ENCODE measurements at places on chromosomes 11 and 22. TPM values are rescaled to one million over a fixed set of nuclear protein-coding genes. Genes with fewer than 3 reads are reported as not detected.
A peak's percentile ranks its signal among the peaks of the same experiment; 100 is the strongest.

The FGF19 gene
- total RNA-seq = 10.3 TPM

DNA sequence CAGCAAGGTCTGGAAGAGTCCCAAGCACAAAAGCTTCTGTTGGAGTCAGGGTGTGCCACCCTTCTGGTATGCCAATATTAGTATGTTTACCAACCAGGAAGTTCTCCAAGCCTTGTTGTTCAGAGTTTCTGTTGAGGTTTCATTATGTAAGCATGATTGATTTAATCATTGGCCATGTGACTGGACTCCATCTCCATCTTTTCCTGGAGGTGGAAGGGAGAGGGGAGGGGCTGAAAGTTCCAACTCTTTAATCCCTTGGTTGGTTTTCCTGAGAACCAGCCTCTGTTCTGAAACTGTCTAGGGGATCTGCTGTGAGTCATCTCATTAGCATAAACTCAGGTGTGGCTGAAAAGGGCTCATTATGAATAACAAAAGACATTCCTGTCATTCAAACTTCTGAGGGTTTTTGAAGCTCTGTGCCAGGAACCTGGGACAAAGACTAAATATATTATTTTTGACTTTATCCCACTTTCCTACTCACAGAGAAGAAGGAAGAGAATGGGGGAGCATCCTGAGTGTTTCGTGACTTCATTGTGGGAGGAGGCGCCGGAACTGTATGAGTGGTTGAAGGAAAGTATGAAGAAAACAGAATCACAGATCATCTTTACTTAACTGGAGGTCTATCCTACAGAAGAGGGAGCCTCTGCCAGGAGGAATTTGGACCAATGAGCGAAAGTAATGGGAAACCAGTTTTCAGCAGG lies 138.2 kb downstream of the NECTIN1 start:
- H3K27ac ChIP-seq = no peak overlapping the region
- DNase-seq = peak; percentile 7
- no peaks in the 10 kb centered on the region for H3K36me3 ChIP-seq
- peaks cover 30% of the 10 kb centered on the region for H3K4me1 ChIP-seq

The GVQW3 gene
- total RNA-seq = 0.16 TPM

The VPREB1 gene
- not detected for total RNA-seq

DNA sequence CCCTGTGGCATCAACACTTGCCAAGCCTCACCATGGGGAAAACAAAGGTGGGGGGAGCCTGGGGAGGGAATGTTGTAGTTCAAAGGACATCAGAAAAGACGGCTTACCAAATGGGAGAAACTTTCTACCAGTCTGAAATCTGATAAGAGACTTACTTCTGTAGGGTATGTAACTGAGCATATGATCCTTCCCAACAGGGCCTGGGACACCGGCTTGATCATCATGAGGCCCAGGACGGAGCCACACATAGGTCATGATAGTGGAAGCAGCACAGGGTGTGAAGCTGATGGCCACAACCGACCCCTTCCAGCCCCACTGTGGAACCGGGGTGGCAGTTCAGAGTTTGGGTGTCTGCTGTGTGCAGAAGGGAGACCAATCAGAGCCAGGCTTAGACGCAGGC lies 51.1 kb downstream of the MICAL3 start:
- H3K36me3 ChIP-seq = peaks cover 17% of the 10 kb centered on the region
- H3K4me1 ChIP-seq = peaks cover 40% of the 10 kb centered on the region
- DNase-seq = no peak
- H3K27ac ChIP-seq = no peak overlapping the region
- H3K4me3 ChIP-seq = no peak overlapping the region

DNA sequence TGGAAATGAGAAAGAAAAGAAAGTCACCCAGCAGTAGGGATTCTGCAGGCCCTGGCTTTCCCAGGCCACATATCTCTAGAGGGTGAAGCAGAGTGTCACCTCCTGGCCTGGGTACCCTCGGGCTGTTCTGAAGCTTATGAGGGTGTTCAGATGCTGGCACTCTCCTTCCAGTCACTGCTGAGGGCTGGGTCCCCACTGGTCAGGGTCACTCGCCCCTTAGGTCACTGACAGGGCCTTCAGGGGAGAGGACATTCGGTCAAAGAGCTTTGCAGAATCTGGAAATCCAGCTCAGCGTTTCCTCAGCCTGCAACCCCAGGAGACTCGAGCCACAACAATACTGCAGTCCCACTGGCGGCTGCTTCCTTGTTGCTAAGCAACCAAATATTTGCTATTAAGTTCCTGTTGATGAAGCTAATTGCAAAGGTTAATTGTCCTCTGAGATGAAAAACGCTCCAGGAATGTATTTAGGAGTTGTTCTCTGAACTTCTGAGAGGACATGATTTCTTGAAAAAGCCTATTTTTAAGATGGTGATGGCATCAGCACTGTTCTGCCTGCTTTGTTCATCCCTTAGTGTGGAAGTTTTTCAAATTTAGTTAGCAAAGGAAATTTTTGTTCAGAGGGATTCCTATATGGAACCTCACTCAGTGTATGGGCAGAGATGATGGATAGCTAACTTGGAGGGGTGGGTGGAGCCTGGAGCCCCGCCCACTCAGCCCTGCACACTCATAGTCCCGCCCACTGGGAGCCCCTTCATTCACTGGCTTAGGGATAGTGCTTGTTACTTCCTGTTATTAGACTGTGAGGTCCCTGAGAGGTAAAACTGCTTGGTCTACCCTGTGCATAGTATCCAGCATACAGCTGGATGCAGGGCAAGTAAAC lies 109.2 kb downstream of the CSNK2A3 start:
- H3K36me3 ChIP-seq = no peaks in the 10 kb centered on the region
- no peak overlapping the region for H3K4me3 ChIP-seq
- no peak for DNase-seq

- H3K36me3 ChIP-seq = no peaks in the 10 kb centered on the region
- no peak overlapping the region for H3K27ac ChIP-seq
- no peaks in the 10 kb centered on the region for H3K27me3 ChIP-seq
- no peaks in the 10 kb centered on the region for H3K4me1 ChIP-seq
Measured at GRCh38 chr11:111258046-111258445, 12.5 kb downstream of the POU2AF2 start.

The TCIRG1 gene
- total RNA-seq = 155 TPM

GRCh38 chr22:19689408-19689807 lies 24.9 kb upstream of the SEPTIN5 start:
- peaks cover 22% of the 10 kb centered on the region for H3K4me1 ChIP-seq
- H3K27me3 ChIP-seq = no peaks in the 10 kb centered on the region
- H3K27ac ChIP-seq = no peak overlapping the region
- DNase-seq = peak; percentile 33

DNA sequence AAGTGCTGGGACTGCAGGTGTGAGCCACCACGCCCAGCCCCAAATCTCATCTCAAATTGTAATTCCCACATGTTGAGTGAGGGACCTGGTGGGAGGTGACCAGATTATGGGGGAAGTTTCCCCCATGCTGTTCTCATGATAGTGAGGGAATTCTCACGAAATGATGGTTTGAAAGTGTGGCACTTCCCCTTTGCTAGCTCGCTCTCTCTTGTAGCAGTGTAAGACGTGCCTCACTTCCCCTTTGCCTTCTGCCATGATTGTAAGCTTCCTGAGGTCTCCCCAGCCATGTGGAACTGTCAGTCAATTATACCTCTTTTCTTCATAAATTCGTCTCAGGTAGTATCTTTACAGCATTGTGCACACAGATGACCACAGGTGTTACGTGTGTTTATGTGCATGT lies 357.8 kb downstream of the CADM1 start:
- DNase-seq = no peak
- H3K27ac ChIP-seq = no peak overlapping the region
- no peak overlapping the region for H3K4me3 ChIP-seq
- no peaks in the 10 kb centered on the region for H3K27me3 ChIP-seq
- H3K36me3 ChIP-seq = no peaks in the 10 kb centered on the region

DNA sequence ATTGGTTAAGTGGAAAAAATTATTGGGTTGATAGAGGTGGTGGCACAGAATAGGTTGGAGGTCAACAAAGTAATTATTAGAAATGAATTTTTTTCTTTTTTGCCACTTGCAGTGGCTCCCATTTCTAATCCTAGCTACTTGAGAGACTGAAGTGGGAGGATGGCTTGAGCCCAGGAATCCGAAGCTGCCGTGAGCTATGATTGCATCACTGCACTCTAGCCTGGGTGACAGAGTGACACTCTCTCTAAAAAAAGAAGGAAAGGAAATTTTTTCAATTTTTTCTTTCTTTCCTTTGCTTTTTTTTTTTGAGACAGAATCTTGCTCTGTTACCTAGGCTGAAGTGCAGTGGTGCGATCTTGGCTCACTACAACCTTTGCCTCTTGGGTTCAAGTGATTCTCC lies 2.2 kb upstream of the BCO2 start:
- no peaks in the 10 kb centered on the region for H3K4me1 ChIP-seq
- DNase-seq = no peak
- no peak overlapping the region for H3K4me3 ChIP-seq

The FAM76B gene
- total RNA-seq = 5.8 TPM

DNA sequence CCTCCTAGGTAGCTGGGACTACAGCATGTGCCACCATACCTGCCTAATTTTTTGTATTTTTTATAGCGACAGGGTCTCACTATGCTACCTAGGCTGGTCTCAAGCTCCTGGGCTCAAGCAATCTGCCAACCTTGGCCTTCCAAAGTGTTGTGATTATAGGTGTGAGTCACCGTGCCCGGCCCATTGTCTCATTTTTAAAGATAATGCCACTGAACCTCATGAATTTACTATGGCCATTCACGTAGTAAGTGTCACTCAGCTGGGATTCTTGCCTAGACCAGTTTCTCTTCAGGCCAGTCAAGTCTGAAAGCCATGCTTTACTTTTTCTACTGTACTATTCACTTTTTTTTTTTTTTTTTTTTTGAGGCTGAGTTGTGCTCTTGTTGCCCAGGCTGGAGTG lies 22.4 kb downstream of the DEPDC5 start:
- no peaks in the 10 kb centered on the region for H3K4me1 ChIP-seq
- H3K36me3 ChIP-seq = peaks cover 41% of the 10 kb centered on the region
- no peaks in the 10 kb centered on the region for H3K27me3 ChIP-seq
- DNase-seq = no peak

- H3K36me3 ChIP-seq = no peaks in the 10 kb centered on the region
- no peak overlapping the region for H3K4me3 ChIP-seq
- no peaks in the 10 kb centered on the region for H3K27me3 ChIP-seq
- H3K27ac ChIP-seq = no peak overlapping the region
Measured at GRCh38 chr11:122796128-122796717, 42.1 kb upstream of the CRTAM start.

The OR51D1 gene
- total RNA-seq = not detected

- no peaks in the 10 kb centered on the region for H3K27me3 ChIP-seq
- no peak overlapping the region for H3K27ac ChIP-seq
- no peak for DNase-seq
- no peaks in the 10 kb centered on the region for H3K36me3 ChIP-seq
Measured at GRCh38 chr11:22763166-22763565, 66.4 kb downstream of the SVIP start.

GRCh38 chr22:37559521-37559900 lies 769 bp upstream of the CDC42EP1 start:
- DNase-seq = no peak
- peak overlapping the region; percentile 99 for H3K27ac ChIP-seq
- peak overlapping the region; percentile 99 for H3K4me3 ChIP-seq

- H3K27ac ChIP-seq = peak overlapping the region; percentile 47
- no peak overlapping the region for H3K4me3 ChIP-seq
- H3K36me3 ChIP-seq = no peaks in the 10 kb centered on the region
- no peaks in the 10 kb centered on the region for H3K27me3 ChIP-seq
- peak; percentile 80 for DNase-seq
Measured at GRCh38 chr22:45246060-45246985, 5.6 kb upstream of the KIAA0930 start.

The ANO1 gene
- total RNA-seq = 0.72 TPM

The KRTAP5-11 gene
- not detected for total RNA-seq

DNA sequence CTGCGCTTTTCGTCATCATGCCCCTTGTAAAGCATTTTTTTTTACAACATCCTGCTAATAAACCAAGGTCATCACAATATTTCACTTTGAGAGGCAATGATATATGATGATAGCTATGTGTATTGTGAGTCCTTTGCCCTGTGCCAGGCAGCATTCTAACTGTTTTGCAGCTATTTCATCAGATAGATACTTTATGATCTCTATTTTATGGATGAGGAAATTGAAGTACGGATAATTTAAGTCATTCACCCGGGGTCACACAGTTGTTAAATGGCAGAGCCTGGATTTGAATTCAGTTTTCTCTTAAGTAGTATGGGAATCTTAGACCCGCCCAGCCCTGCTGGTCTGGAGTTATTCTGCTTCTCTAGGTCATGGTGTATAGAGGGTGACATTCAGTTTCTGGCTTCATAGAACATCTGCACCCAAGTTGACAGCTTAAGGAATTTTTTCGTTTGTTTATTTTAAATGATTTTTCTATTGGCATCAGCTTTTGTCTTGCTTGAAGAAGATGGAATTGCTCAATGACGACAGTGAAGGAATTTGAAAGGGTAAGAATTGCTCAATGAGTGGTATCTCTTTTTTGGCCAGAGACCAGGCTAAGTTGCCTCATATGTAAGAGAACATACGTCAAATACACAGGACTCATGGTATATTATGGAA lies 926 bp downstream of the PRR5L start:
- peak; percentile 10 for DNase-seq
- H3K4me1 ChIP-seq = peaks cover 10% of the 10 kb centered on the region
- H3K27me3 ChIP-seq = no peaks in the 10 kb centered on the region
- H3K27ac ChIP-seq = no peak overlapping the region

GRCh38 chr11:122850076-122850631 lies 11.9 kb downstream of the CRTAM start:
- no peaks in the 10 kb centered on the region for H3K36me3 ChIP-seq
- no peaks in the 10 kb centered on the region for H3K27me3 ChIP-seq
- H3K4me3 ChIP-seq = no peak overlapping the region
- peak overlapping the region; percentile 39 for H3K27ac ChIP-seq
- peaks cover 11% of the 10 kb centered on the region for H3K4me1 ChIP-seq
- peak; percentile 61 for DNase-seq

DNA sequence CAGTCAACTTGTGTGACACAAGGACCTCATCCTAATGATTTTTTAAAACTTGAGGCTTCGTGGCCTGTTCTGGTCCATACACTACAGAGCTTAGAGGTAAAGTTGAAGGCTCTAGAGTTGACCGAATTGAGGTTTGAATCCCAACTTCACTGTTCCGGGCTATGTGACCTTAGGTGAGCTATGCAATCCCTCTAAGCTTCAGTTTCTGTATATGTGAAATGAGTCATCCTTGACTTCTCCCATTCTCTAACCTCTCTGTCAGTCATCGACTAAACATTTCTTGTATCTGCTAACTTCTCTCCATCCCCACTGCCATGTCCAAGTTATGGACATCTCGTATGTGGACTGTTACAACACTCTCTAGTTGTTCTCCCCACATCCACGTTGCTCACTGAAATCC lies 178.2 kb upstream of the TMEM45B start:
- H3K27ac ChIP-seq = no peak overlapping the region
- H3K4me3 ChIP-seq = no peak overlapping the region
- no peaks in the 10 kb centered on the region for H3K36me3 ChIP-seq
- peaks cover 23% of the 10 kb centered on the region for H3K4me1 ChIP-seq
- H3K27me3 ChIP-seq = no peaks in the 10 kb centered on the region
- no peak for DNase-seq

DNA sequence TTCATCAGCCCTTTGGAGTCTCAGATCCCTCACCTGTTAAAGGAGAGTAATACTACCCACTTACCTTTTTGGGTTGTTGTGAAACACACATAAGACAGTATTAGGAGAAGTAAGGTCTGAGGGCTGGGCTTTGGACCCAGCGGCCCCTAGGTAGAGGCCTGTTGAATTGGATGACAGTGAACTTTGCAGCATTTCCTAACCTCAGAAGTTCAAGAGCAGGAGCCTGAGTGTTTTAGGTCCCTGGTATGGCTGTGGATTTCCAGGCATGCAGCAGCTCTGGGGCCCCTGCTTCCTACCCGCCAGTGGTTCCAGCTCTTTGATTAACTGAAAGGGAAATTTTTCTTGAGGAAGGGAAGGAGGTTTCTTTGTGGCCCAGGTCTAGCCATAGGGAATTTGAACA lies 58.9 kb downstream of the TEAD1 start:
- H3K27me3 ChIP-seq = no peaks in the 10 kb centered on the region
- no peak for DNase-seq
- peaks cover 17% of the 10 kb centered on the region for H3K36me3 ChIP-seq
- H3K4me3 ChIP-seq = no peak overlapping the region
- no peak overlapping the region for H3K27ac ChIP-seq
